ENCODE measurements at places on chromosomes 6 and 20.

DNA sequence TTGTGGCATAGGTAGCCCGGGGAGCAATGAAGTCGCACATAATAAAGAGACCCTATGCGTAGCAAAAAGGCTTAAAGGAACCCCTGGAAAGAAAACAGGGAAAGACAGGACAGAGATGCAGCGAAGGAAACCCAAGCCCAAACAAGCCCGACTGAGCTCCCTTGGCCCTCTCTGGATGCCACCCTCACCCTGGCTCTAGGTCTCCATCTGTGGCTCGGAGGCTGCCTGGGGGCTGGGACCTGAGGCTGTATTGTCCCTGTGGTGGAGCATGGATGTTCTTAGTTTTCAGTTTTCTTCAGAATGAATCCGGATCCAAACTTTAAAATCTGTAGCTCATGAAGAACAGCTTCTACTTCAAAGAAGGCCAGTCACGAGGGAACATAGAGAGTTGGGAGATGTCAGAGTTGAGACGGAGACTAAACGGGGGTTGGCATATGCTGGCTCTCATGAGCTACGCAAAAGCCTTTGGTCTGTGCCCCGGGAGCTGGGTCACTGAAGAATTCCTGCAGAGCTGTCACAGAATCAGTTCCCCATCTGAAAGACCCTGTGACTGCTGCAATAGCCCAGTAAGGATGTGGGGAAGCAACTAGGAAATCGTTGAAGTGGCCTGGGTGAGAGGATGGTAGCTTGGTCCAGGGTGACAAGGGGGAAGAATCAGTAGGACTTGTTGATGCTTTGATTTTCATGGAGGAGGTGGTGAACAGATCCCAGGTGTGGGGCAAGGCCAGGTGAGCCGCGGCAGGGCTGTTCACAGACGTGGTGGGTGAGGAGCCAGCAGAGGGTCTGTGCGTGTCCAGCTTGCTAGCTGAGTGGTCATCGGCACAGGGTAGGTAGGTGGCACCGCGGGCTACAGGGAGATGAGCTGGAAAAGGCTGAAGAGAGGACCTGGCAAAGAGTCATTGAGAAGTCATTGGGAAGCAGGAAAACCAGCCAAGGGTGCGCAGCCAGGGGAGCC, 35.2 kb downstream of the SYNDIG1 start:
- no peaks in the 10 kb centered on the region for H3K36me3 ChIP-seq
- H3K27ac ChIP-seq: no peak overlapping the region
- H3K4me3 ChIP-seq: no peak overlapping the region
- DNase-seq: no peak
- H3K27me3 ChIP-seq: no peaks in the 10 kb centered on the region
- peaks cover 11% of the 10 kb centered on the region for H3K4me1 ChIP-seq

DNA sequence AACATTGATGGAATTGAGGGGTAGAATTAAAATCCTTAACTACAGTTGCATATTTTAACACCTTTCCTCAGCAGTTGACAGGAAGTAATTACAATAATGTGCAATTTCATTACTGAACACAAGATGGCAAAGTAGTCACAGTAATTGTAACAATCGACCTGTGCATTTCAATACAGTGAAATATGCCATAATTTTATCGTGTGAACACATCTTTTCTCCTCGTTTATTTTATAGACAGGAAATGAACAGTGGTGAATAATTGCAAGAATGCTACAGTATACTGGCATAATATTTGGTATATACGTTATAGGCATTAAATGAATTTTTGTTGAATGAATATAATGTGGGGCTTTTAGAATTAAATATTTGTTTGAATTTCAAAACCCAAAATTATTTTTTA, 25.0 kb downstream of the CYB5R4 start:
- H3K4me1 ChIP-seq: no peaks in the 10 kb centered on the region
- H3K27me3 ChIP-seq: no peaks in the 10 kb centered on the region
- no peaks in the 10 kb centered on the region for H3K36me3 ChIP-seq
- no peak overlapping the region for H3K27ac ChIP-seq
- H3K4me3 ChIP-seq: no peak overlapping the region

GRCh38 chr6:96502915-96503314, 18.7 kb upstream of the UFL1 start:
- no peaks in the 10 kb centered on the region for H3K36me3 ChIP-seq
- DNase-seq: no peak
- H3K27me3 ChIP-seq: no peaks in the 10 kb centered on the region
- H3K4me3 ChIP-seq: no peak overlapping the region
- H3K27ac ChIP-seq: no peak overlapping the region
- no peaks in the 10 kb centered on the region for H3K4me1 ChIP-seq

- no peaks in the 10 kb centered on the region for H3K36me3 ChIP-seq
- no peak overlapping the region for H3K4me3 ChIP-seq
- DNase-seq: no peak
- H3K27ac ChIP-seq: no peak overlapping the region
- no peaks in the 10 kb centered on the region for H3K4me1 ChIP-seq
- H3K27me3 ChIP-seq: no peaks in the 10 kb centered on the region
These were observed 14.7 kb downstream of the HTR1B start for GRCh38 chr6:77448546-77448945.

DNA sequence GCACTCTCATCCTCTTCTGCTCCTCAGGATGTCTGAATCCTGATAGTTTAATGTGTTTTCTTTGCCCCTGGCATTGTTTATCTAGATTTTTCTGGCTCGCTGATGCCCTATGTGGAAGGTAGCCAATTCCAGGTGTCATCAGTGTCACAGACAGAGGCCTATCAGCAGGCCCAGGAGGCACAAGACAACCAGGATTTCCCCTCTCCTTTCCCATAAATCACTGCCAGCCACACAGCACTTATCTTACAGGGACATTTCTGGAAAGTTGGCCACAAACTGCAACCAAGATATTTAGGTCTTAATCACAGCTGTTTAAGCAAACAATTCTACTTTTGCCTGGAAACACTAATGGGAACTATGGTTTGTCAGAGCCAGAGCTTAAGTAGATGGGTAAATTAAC, 28.1 kb downstream of the ADGRF5 start:
- H3K27ac ChIP-seq: no peak overlapping the region
- no peak overlapping the region for H3K4me3 ChIP-seq
- H3K36me3 ChIP-seq: no peaks in the 10 kb centered on the region
- H3K4me1 ChIP-seq: peaks cover under 1% of the 10 kb centered on the region

- H3K27me3 ChIP-seq: no peaks in the 10 kb centered on the region
- peaks cover 2% of the 10 kb centered on the region for H3K4me1 ChIP-seq
- H3K36me3 ChIP-seq: no peaks in the 10 kb centered on the region
These were observed 24.9 kb downstream of the SLC22A23 start for GRCh38 chr6:3431994-3432393.

- DNase-seq: no peak
- H3K27me3 ChIP-seq: no peaks in the 10 kb centered on the region
- no peak overlapping the region for H3K27ac ChIP-seq
- H3K4me1 ChIP-seq: peaks cover 6% of the 10 kb centered on the region
- no peak overlapping the region for H3K4me3 ChIP-seq
These were observed 96.0 kb downstream of the ADTRP start for GRCh38 chr6:11682561-11682975.

GRCh38 chr6:161361529-161361928, 87.7 kb upstream of the AGPAT4 start:
- no peak for DNase-seq
- H3K27me3 ChIP-seq: no peaks in the 10 kb centered on the region
- no peaks in the 10 kb centered on the region for H3K36me3 ChIP-seq
- no peak overlapping the region for H3K4me3 ChIP-seq
- H3K4me1 ChIP-seq: peaks cover 7% of the 10 kb centered on the region

DNA sequence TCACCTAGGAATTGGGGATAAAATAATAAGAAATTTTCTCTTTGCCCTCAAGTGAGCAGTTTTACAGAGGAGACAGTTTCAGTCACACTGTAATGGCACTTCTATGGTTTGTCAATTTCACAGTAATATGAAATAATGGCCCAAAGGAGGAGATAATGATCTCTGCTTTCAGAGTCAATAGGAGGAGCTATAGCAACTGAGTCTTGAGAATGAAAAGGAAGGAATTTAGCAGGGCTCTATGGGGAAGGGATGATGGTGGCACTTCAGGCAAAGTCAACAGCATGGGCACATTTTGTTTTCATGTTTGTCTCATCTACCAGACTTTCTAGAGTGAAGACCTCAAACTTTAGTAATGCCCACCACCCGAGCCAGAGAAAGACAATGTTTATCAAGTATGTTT, 138.3 kb upstream of the HMGN3 start:
- H3K27ac ChIP-seq: no peak overlapping the region
- DNase-seq: no peak
- no peak overlapping the region for H3K4me3 ChIP-seq
- no peaks in the 10 kb centered on the region for H3K27me3 ChIP-seq

- H3K36me3 ChIP-seq: no peaks in the 10 kb centered on the region
- H3K4me3 ChIP-seq: no peak overlapping the region
- H3K4me1 ChIP-seq: peaks cover 10% of the 10 kb centered on the region
- DNase-seq: no peak
- no peaks in the 10 kb centered on the region for H3K27me3 ChIP-seq
- H3K27ac ChIP-seq: no peak overlapping the region
These were observed 125.9 kb upstream of the MLIP start for GRCh38 chr6:53985366-53985765.

GRCh38 chr20:20217621-20218020, 150.3 kb upstream of the INSM1 start:
- H3K4me3 ChIP-seq: no peak overlapping the region
- H3K4me1 ChIP-seq: no peaks in the 10 kb centered on the region
- H3K27me3 ChIP-seq: peaks cover 35% of the 10 kb centered on the region
- DNase-seq: no peak
- no peaks in the 10 kb centered on the region for H3K36me3 ChIP-seq
- no peak overlapping the region for H3K27ac ChIP-seq

DNA sequence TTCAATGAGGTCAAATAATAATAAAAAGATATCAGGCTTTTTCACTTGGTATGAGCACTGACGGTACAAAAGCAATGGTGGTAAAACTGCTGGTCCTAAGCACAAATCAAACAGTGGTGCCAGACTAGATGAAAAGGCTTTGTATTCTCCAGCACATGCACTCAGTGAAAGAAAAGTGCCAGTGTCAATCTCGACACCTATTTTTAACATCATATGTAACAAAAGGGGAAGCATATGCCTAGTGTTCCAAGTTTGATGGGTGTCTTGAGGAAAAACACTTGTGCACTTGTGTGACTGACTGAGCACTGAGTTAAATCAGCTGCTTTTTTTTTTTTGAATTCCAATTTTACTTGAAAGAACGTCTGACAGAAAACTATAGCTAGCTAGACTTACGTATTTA, 27.3 kb downstream of the MED23 start:
- no peak for DNase-seq
- H3K4me1 ChIP-seq: peaks cover 1% of the 10 kb centered on the region
- no peak overlapping the region for H3K27ac ChIP-seq
- no peaks in the 10 kb centered on the region for H3K27me3 ChIP-seq

DNA sequence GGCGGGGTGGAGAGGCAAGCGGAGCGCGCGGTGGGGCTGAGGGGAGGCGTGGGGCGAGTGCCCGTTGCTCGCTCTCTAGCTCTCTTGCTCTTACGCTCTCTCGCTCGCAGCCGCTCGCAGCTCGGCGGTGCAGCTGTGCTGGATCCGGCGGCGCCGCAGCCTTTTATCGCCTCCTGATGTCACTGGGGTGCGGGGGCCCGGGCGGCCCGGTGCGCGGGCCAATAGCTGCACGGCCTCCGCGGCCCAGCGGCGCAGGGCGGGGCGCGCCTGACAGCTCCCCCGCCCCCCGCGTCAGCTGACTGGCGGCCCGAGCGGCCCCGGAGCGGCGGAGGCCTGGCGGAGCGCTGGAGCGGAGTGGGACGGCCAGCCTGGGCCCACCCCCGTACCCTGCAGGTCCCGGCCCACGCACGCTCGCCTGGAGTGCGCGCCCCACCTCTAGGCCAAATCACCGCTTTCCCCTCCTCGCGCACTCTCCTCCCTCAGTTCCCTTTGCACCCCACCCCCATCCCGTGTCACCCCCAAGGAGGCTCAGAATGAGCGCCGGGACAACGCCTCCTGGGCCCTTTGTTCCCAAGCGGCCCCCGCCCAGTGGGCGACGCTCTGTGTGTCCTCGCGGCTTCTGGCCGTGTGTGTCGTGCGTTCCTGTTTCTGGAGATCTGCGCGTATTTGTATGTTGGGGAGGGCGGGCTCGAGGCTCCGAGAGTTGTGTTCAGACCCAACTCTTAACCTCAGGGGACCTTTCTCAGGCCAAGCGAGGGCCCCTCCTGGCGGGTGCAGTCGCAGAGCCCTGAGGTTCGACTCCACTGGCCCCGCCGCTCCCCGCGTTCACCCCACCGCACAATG, at the start of gene MAFB:
TSS of gene MAFB (minus strand) at position 137 of the 843 bp plus-strand sequence. CDS start 386 bp downstream, outside the sequence.
- peak within 1 kb of the TSS; percentile 54 for H3K4me3 ChIP-seq
- H3K36me3 ChIP-seq: peaks cover 3% of the 10 kb centered on the region
- peaks cover 30% of the 10 kb centered on the region for H3K4me1 ChIP-seq

- no peaks in the 10 kb centered on the region for H3K4me1 ChIP-seq
- H3K36me3 ChIP-seq: no peaks in the 10 kb centered on the region
- H3K4me3 ChIP-seq: no peak overlapping the region
- DNase-seq: no peak
These were observed 490.4 kb upstream of the HS3ST5 start for GRCh38 chr6:114833211-114833610.

GRCh38 chr6:36577301-36577700, 16.9 kb upstream of the SRSF3 start:
- peaks cover 7% of the 10 kb centered on the region for H3K4me1 ChIP-seq
- no peaks in the 10 kb centered on the region for H3K27me3 ChIP-seq
- peak; percentile 52 for DNase-seq
- peak overlapping the region; percentile 50 for H3K27ac ChIP-seq

GRCh38 chr6:127737009-127737486, 160.1 kb downstream of the C6orf58 start:
- H3K36me3 ChIP-seq: no peaks in the 10 kb centered on the region
- H3K27ac ChIP-seq: no peak overlapping the region
- no peaks in the 10 kb centered on the region for H3K4me1 ChIP-seq
- H3K27me3 ChIP-seq: no peaks in the 10 kb centered on the region
- no peak overlapping the region for H3K4me3 ChIP-seq

- H3K4me1 ChIP-seq: peaks cover 54% of the 10 kb centered on the region
- DNase-seq: peak; percentile 56
- peaks cover 56% of the 10 kb centered on the region for H3K27me3 ChIP-seq
These were observed 5.1 kb upstream of the TCEA2 start for GRCh38 chr20:64057628-64058498.

- no peak for DNase-seq
- no peak overlapping the region for H3K27ac ChIP-seq
- no peaks in the 10 kb centered on the region for H3K27me3 ChIP-seq
- H3K36me3 ChIP-seq: no peaks in the 10 kb centered on the region
These were observed 177.0 kb upstream of the PRDM1 start for GRCh38 chr6:105909106-105909505.

- H3K27ac ChIP-seq: no peak overlapping the region
- no peak for DNase-seq
- H3K36me3 ChIP-seq: no peaks in the 10 kb centered on the region
- no peaks in the 10 kb centered on the region for H3K27me3 ChIP-seq
These were observed 67.7 kb downstream of the ANKRD6 start for GRCh38 chr6:89500611-89501010.

- H3K4me3 ChIP-seq: no peak overlapping the region
- H3K36me3 ChIP-seq: no peaks in the 10 kb centered on the region
- no peak for DNase-seq
- H3K4me1 ChIP-seq: no peaks in the 10 kb centered on the region
- no peak overlapping the region for H3K27ac ChIP-seq
- H3K27me3 ChIP-seq: no peaks in the 10 kb centered on the region
These were observed 141.9 kb upstream of the SASH1 start for GRCh38 chr6:148200781-148201180.

- H3K36me3 ChIP-seq: no peaks in the 10 kb centered on the region
- peaks cover 5% of the 10 kb centered on the region for H3K4me1 ChIP-seq
- no peak overlapping the region for H3K4me3 ChIP-seq
These were observed 17.0 kb upstream of the PXDC1 start for GRCh38 chr6:3768502-3768901.

GRCh38 chr6:133804265-133804664, 84.6 kb upstream of the TCF21 start:
- peak; percentile 49 for DNase-seq
- H3K4me3 ChIP-seq: no peak overlapping the region
- H3K27me3 ChIP-seq: no peaks in the 10 kb centered on the region
- H3K4me1 ChIP-seq: no peaks in the 10 kb centered on the region
- H3K36me3 ChIP-seq: no peaks in the 10 kb centered on the region

Measured in mesenchymal stem cell (in vitro differentiated cells and primary cell).